ENCODE measurements at places on chromosomes 1 and 21. TPM values are rescaled to one million over a fixed set of nuclear protein-coding genes. Genes with fewer than 3 reads are reported as not detected.

RAB13 gene
- total RNA-seq: 1.3 TPM

SLC25A34 gene
- 1.9 TPM for total RNA-seq

SFN gene
- 5.2 TPM for total RNA-seq

ANKRD65 gene
- not detected for total RNA-seq

TAF1A gene
- 8.5 TPM for total RNA-seq

IL23R gene
- total RNA-seq: 0.13 TPM

HSD3B1 gene
- not detected for total RNA-seq

AQP10 gene
- total RNA-seq: not detected

GPX7 gene
- total RNA-seq: 27.9 TPM

ALX3 gene
- total RNA-seq: not detected

UBAP2L gene
- 180 TPM for total RNA-seq

C1orf185 gene
- not detected for total RNA-seq

GBP3 gene
- total RNA-seq: 31.8 TPM

KCNC4 gene
- 8.0 TPM for total RNA-seq

IL24 gene
- total RNA-seq: 0.33 TPM

NTRK1 gene
- 2.2 TPM for total RNA-seq

CRB1 gene
- total RNA-seq: not detected

TNNI3K gene
- not detected for total RNA-seq

PCSK9 gene
- not detected for total RNA-seq

CYP4A11 gene
- not detected for total RNA-seq

GNAT2 gene
- not detected for total RNA-seq

MAEL gene
- total RNA-seq: 0.12 TPM

TMCC2 gene
- total RNA-seq: 1.1 TPM

GBP2 gene
- 313 TPM for total RNA-seq

CGN gene
- total RNA-seq: 0.12 TPM

INKA2 gene
- 2.2 TPM for total RNA-seq

DENND4B gene
- total RNA-seq: 167 TPM

HHAT gene
- total RNA-seq: 1.1 TPM

SELE gene
- not detected for total RNA-seq
